Activated T-cell treated with anti-CD3 and anti-CD28 coated beads, Interleukin-2, amount 50 U/mL, for 24 hours (primary cell): ENCODE measurements at places on chromosomes 2 and 18.

- no peak for DNase-seq
These were observed 61.9 kb upstream of the PPP1CB start for GRCh38 chr2:28689771-28690170.

GRCh38 chr2:112646102-112646719, 472 bp downstream of the SLC20A1 start:
- DNase-seq: no peak

DNA sequence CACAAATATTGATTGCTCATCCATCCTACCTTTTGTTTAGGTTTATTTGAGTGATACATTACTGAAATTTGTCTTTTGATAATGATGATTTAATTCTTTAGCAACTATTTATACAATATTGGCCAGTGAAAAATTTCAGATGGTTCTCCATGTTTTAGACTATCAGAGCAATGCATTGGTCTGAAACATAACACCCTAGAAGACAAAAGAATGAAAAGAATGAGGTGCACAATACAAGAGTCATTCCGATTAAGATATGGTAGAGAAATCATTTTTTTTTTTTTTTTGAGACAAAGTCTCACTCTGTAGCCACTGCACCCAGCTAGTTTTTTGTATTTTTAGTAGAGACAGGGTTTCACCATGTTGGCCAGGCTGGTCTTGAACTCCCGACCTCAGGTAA, 197.4 kb upstream of the FAM98A start:
- DNase-seq: no peak

- DNase-seq: no peak
These were observed 151.5 kb upstream of the PKDCC start for GRCh38 chr2:41896186-41896846.

- DNase-seq: no peak
These were observed 20.0 kb upstream of the SERPINB3 start for GRCh38 chr18:63681449-63682340.

- no peak for DNase-seq
These were observed 270.9 kb downstream of the CYP26B1 start for GRCh38 chr2:71876542-71877451.

DNA sequence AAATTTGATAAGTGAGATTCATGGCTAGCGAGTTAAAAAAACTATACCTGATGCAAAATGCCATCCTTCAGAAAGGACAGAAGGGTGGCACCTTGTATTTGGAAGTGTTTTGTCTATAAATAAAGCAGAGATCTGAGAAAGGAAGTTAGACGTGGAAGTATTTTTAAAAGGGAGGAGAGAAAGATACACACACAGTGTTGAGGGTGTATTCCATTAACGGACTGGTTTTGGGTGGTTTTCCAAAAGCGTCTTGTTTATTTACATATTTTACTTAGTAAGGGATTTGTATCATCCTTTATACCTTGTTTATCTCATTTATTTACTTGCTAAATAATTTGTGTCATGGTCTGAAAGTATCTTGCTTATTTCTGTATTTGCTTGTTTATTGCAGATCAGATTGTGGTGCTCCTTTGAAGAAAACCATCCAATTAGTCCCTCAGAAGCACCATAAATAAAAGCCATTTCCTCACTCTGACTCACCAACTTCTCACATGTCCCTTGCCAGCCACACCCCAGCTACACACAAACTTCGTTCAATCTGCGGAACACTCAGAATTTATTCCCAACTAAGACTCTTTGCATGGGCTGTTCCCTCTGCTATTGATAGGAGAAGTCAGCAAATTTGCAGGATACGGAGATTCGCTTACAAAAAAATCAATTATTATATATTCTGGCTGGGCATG, 90.8 kb downstream of the FAM124B start:
- DNase-seq: no peak

- DNase-seq: no peak
These were observed 35.6 kb upstream of the ZSWIM2 start for GRCh38 chr2:186884587-186884986.

DNA sequence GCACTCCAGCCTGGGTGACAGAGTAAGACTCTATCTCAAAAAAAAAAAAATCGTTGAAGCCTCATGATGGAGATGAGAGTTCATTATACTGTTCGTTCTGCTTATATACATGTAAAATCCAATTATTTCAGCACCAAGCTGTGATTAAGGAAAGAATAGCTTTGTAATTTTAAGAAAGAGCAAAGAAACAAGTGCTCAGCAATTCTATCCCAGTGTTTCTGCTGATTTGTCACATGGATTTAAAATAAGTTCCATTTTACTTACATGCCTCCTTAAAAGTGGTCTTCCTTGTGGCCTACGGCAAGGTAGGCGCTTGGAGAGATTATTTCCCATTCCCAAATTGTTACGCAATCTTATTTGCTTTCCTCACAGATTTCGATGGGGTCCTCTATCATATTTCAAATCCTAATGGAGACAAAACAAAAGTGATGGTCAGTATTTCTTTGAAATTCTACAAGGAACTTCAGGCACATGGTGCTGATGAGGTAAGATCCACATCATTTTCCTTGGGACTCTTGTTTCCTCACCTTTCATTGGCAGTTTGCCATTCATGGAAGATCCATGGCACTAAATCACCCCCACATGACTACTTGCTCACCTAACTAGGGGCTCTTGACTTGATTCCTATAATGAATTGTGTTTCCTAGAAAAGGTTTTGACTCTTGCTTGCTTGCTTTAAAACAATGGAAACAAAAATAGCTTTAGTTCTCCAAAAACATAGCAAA, 11.5 kb downstream of the ARPC2 start:
- no peak for DNase-seq
